ENCODE measurements at places on chromosomes 16 and 17. TPM values are rescaled to one million over a fixed set of nuclear protein-coding genes. Genes with fewer than 3 reads are reported as not detected.

Gene JUP
- 3.6 TPM for total RNA-seq

Gene MT1A
- not detected for total RNA-seq

Gene CEP20
- 63.9 TPM for total RNA-seq

- peak; percentile 17 for DNase-seq
Measured at GRCh38 chr16:64615630-64616280, 506.1 kb downstream of the CDH11 start.

DNA sequence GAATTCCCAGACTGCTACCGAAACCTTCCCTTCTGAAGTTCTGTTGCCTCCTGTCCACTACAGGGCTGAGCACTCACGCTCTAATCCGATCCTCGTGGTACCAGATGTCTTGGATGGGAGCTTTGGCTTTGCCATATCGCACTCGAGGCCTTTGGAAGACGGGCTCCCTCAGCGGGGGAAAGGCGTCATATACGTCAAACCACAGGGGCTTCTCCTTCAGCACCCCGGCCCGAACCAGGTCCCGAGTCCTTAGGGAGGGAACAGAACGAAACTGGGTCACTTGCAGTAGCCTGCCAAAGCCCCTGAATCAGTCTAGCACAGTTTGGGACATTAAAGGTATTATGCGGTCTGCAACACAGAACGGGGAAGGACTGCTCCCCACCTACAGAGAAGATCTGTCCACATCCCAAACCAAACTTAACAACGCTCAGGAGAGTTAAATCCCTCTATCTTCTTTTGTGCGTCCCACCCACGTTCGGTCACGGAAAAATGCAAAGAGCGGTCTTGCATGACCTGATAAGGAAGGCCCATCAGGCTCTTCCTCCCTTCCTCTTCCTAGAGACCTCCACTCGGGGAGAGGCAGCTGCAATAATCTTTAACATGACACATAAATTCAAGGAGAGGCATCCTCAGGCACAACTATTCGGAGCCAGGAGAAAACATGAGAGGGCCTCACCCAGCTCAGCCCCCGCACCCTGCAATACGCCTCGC is 526 bp downstream of the MRPS23 start:
- peak; percentile 32 for DNase-seq

Measured in GM23248 (cell line).